ENCODE measurements at places on chromosomes 1 and 21.

GRCh38 chr21:15078180-15078579 lies 13.4 kb upstream of the NRIP1 start:
- no peak for DNase-seq

GRCh38 chr1:92913093-92913819 lies 48.0 kb downstream of the DIPK1A start:
- DNase-seq, result no peak

DNA sequence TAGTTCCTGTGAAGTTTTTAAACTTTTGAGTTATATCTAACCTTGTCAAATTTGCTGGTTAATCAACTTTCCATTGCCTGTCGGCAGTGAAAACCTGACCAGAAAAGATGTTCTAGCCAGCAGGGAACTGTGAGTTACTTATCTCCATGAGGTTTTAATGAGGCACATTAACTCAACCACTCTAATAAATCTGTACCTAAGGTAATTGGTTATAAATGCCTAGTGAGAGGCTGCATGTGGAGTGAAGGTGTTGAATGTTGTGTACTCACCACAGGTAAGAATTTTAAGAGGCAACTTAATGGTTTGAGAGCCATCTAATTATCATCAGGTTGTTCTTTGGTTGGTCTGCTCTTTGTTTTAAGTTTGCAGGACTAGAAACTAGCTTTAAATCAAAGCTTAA lies 138.4 kb upstream of the LHX8 start:
- no peak for DNase-seq

DNA sequence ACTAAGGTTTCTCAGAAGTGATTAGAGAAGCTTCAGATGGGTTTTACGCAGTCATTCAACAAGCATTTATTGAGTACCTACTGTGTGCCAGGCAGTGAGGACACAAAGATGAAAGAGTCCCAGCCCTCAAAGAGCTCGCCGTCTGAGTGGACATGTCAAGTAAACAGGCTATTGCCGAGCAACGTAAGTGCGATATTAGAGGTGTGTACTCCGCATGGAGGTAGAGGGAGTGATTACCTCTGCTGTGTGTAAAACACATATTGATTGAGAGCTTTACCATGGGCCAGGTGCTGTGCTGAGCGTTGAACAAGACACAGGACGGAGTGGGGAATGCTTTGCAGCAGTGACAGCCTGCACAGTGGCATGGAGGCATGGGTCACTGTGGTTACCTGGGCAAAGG lies 49.5 kb upstream of the GPR37L1 start:
- DNase-seq, result no peak

- peak; percentile 77 for DNase-seq
Measured at GRCh38 chr1:211928290-211928801, 97.8 kb upstream of the LPGAT1 start.

GRCh38 chr1:39845569-39846566 lies 37.4 kb downstream of the TRIT1 start:
- DNase-seq, result peak; percentile 94

- peak; percentile 11 for DNase-seq
Measured at GRCh38 chr21:28959367-28960099, 33.1 kb downstream of the LTN1 start.

DNA sequence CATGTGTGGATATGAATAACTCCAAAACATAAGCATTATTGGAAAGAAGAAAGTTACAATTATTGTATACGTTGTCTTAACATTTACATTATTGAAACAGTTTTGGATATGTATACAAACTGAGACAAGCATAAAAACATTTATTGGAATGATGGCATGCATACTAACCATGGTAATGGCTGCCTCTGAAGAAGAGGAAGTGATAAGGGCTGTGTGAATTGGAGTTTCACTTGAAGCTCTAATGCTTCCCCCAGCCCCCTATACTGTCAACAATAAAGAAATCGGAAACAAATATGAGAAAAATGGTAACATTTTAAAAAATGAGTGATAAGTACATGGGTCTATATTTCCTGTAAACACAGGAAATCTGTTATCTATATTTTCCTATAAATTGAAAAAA lies 367.7 kb upstream of the DPYD start:
- peak; percentile 23 for DNase-seq

DNA sequence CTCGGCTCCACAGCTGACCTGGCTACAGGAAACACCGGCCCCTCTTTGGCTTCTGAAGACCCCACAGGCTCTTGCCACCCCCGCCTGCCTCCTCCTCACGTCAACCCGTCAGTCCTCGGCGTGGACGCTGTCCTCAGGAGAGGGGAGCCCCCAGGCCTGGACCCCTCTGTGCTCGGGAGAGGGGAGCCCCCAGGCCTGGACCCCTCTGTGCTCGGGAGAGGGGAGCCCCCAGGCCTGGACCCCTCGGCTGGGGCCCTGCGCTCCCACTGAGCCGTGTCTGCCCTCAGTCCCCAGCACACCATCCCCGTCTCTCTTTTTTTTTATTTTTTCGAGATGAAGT lies 26.0 kb upstream of the C1orf159 start:
- no peak for DNase-seq

GRCh38 chr1:46535063-46535462 lies 16.4 kb downstream of the KNCN start:
- DNase-seq, result peak; percentile 62

DNA sequence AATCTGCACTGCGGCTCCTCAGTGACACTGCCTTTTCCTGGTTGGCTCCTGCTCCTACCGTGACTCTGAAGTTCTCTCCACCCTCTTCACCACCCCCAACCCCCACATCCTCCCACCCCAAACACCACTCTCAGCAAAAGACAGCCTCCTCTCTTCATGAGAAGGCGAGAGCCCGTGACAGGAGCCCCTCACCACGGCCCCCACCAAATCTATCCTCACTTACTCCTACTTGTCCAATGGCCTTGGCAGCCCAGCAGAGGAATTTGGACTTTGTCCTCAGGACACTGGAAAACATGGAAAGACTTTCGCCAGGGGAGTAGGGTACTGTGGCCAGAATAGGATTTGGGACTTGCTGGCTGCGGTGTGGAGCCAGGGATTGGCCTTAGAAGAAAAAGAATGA lies 6.9 kb downstream of the TMEM125 start:
- no peak for DNase-seq

DNA sequence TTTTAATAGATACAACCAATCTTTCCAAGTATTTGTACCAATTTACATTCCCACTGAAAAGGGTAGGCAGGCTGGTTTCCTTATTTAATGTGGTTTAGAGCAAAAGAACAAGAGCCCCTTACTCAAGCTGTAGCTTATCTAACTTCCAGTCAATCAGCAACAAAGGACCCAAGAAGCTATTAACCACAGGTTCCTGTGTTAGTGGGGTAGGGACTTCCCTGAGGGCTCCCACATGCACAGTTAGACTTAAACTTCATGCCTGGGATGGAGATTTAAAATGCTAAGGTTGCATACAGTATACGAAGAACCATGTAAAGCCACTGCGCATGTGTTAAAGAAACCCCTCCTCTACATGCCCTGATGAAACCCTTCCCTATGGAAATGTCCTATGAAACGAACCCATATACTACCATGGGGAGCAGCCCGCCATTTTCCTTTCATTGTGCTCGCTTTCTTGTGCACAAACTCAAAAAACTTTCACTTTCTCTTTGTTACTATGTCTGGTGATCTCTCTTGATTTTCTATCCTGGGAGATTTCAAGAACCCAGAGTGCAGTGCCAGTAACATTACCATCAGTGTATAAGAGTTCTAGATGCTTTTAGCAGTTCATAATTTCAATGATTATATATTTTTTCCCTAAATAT lies 23.3 kb upstream of the ST6GALNAC5 start:
- no peak for DNase-seq

GRCh38 chr1:56831871-56832693 lies 12.9 kb upstream of the FYB2 start:
- DNase-seq, result peak; percentile 80
